Tibial artery (tissue), 4 donors: ENCODE measurements at places on chromosomes 5 and 9.

DNA sequence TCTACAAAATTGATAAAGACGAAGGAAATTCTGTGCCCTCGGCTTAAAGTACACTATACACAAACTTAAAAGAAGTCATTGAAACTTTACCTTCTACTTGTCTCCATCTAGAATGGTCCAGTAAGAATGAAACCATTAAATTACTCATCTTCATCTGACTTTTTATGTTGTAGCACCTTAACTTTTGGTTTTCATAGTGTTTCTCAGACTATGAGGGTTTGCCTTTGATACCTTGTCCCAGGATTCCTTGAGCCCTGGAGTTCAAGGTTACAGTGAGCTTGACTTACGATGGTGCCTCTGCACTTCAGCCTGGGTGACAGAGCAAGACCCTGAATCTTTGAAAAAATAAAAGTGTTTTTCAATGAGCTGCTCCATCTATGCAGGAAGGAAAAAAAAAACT, 132.2 kb downstream of the CDC42SE2 start:
- no peak for DNase-seq

DNA sequence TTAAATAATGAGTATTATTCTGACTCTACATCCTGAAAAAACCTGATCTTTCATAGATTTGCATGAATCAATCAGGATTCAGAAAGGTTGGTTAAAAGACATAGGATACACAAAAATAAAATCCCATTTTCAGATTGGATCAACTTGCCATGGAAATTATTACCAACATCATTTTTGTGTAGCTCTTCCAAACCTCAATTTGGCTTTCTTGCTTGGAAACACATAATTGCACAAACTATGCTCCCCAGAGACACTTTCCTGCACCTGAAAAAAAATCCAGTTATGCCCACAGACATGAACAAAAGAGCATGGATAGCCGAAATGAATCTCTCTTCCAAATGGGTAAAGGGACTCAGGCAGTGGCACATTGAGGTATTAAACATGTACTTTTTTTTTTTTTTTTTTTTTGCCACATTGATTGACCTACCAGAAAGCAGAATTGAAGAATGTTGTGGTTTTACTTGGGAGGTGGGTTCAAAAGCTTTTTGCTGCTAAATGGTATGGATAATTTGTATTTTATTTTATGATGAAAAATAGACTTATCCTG, 135.4 kb upstream of the FBN2 start:
- no peak for DNase-seq

DNA sequence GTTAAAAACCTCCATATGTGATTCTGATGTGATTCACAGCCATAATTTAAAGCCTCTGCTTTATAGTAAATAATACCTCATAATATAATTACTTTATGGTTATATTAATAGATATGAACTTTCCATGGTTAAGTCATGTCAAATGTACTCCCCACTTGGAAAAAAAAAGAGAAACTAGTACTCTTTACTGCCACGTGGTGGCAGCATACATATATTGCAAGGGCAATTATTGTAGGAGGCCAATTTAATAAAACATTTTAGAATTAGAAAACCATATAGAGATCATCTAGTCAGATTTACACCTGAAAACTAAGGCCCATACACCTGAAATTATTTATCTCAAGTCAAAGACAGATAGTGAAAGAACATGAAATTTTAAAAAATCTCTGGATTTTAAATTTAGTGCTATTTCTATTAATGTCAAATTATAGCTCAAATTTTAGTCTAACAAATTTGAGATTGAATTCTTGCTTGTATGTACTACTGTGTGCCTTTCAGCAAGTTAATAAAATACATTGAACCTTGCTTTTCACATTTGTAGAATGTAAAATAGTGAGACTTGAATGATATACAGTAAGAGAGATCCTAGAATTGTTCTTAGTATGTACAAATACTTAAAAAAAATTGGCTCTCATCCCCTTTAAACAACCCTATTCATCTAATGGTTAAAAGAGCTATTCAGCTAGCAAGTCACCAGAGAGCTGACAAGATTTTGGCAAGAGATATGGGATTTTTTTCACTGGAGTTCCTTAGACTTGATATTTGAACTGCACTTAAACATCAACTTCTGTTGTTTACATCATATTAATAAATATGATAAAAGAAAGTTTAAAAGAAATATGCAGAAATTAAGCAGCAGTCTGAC, 603.8 kb downstream of the TLE4 start:
- no peak for DNase-seq

DNA sequence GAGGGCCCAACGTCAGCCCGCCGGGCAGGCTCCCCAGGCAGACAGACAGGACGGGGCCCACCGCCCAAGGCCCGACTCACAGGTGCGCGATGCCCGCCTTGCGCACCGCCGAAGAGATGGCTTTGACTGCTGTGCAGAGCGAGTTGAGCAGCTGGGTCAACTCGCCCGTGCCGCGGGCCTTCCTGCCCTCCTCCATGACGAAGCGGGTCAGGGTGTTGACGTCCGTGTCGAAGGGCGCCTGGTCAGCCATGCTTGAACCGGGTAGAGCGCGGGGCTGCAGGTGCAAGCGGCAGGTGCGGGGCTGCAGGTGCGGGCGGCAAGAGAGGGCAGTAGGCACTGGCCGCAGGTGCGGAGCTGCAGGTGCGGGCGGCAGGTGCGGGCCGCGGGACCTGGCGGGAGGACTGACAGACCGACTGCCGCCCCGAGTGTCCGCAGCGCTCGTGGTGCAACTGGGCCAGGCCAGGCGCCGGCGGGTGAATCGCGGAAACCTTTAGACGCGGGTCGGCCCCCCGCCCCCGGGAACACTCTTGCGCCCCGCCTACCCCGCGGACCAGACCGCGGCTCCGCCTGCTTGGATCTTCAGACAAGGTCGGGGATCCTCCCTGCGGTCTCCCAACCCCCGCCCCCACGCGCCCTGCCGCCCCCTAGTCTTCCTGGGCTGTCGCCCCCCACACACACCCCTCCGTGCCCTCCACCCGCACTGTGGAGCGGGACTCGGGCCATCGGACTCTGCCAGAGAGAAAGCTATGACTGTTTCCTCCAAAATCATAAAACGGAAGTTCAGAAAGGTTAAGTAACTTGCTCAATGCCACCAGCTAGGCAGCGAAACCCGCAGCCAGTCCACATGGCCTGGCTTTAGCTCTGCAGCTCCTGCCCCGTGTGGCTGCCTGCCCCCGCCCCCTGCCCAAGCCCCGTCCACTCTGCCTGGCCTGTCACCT, at the start of gene FBP1:
TSS of gene FBP1 (minus strand) at position 458 of the 938 bp plus-strand sequence. CDS start at position 250, 208 bp downstream.
- peak; percentile 51 for DNase-seq

- no peak for DNase-seq
Observed at GRCh38 chr9:23372703-23373102, 453.3 kb downstream of the ELAVL2 start.

DNA sequence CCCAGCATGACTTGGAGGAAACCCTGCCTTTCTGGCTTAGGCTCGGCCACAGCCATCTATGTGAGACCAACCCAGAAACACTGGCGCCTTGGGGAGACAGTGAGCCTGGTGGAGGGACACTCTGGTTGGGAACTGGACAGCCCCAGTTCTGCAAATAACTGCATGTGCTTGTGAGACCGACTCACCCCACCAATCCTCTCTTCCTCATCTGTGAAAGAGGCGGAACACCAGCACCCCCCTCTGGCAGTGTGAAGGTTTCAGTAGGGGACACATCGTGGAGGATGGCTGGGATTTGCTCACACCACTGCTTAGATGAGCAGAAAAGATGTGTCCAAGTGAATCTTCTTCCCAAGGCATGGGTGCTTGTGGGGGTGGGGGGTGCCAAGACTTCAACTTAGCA, 43.4 kb upstream of the N4BP3 start:
- DNase-seq = no peak

DNA sequence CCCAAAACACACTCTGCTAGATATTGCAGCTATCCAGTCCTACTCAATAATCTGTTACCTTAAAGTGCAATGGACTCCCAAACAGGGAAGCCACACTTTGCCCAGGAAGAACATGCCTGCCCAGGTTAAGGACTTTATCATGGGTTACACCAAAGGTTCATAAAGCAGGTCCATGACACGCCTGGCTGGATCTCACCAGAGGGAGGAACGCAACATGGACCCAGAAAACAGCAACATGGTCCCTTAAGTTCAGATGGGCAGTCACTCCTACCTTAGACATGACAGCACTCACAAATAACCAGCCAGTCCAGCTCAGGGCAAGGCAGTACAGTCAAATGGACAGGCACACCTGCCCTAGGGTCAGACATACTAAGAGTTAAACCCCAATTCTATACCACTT, 3.8 kb downstream of the P4HA2 start:
- DNase-seq = no peak

GRCh38 chr5:135691044-135691443, 112.3 kb upstream of the CXCL14 start:
- no peak for DNase-seq

DNA sequence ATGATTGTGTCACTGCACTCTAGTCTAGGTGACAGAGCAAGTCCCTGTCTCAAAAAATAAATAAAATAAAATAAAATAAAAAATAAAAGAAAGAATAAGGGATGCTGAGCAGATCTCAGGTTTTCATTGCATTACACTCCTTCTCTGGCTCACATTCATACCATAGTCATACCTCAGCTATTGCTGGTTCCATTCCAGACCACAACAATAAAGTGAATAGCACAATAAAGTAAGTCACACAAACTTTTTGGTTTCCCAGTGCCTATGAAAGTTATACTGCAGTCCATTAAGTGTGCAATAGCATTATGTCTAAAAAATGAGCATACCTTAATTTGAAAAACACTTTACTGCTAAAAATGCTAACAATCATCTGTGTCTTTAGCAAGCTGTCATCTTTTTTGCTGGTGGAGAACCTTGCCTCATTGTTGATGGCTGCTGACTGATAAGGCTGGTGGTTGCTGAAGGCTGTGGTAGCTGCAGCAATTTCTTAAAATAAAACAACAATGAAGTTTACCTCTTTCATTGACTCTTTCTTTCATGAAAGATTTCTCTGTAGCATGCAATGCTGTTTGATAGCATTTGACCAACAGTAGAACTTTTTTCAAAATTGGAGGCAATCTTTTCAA, 415.7 kb downstream of the ZNF608 start:
- DNase-seq = no peak

DNA sequence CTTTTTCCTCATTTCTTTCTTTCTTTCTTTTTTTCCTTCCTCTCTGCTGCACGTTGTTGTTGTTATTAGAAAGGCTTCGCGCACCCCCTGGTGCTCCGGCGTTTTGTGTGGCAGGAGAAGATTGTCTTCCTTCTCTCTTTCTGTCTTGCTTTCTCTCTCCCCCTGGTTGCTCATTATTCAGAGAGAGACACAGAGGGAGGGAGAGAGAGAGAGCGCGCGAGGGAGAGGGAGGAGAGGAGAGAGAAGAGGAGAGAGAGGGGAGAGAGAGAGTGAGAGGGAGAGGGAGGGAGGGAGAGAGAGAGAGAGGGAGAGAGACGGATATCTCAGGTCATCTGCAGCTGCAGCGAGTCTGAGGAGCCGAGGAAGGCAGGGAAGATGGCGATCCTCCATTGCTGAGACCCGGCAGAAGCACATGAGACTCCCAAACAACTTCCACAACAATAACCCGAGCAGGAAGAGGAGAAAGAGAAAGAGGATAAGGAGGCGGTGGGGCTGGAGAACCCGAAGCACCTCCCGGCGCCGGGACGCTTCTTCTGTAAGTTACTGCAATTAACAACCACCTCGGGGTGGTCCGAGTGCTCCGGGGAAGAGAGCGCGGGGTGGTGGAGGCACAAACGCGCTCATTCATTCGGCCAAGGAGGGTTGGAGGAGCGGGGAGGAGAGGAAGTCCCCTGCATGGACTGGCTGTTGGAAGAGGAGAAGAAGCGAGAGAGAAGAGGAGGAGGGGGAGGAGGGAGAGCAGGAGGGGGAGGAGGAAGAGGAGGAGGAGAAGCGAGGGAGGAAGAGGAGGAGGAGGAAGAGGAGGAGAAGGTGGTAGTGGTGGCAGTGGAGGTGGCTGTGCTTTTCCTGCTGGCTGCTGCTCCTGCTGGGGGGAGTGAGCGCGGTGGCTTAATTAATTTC, at the start of gene ZNF462:
TSS of gene ZNF462 (plus strand) at position 346 of the 900 bp plus-strand sequence. CDS start 60,218 bp downstream, outside the sequence.
- no peak for DNase-seq

- DNase-seq = no peak
Observed at GRCh38 chr5:124289130-124289529, 457.3 kb downstream of the ZNF608 start.

- DNase-seq = no peak
Observed at GRCh38 chr9:15150939-15151338, 156.1 kb downstream of the TTC39B start.
